ENCODE measurements at places on chromosomes 5 and 9.

DNA sequence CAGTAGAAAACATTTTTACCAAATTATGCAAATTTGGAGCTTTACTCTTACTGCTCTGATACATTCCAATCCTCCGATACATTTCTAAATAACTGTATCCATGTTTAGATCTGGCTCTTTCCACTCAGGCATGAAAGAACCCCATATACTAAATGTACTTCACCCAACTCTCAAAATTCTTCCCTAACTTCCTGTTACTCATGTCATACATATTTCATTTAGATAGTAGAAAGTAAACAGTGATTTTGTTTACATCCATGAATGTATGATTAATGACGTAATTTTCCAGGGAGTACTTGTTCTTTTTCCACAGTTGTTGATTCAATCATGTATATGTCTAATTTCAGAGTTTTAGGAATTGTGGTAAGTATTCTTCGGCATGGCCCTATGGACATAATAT lies 1426.5 kb upstream of the C9orf72 start:
- no peak for DNase-seq

- DNase-seq = no peak
These were observed 209.3 kb upstream of the PPP1R2B start for GRCh38 chr5:156640691-156641241.

DNA sequence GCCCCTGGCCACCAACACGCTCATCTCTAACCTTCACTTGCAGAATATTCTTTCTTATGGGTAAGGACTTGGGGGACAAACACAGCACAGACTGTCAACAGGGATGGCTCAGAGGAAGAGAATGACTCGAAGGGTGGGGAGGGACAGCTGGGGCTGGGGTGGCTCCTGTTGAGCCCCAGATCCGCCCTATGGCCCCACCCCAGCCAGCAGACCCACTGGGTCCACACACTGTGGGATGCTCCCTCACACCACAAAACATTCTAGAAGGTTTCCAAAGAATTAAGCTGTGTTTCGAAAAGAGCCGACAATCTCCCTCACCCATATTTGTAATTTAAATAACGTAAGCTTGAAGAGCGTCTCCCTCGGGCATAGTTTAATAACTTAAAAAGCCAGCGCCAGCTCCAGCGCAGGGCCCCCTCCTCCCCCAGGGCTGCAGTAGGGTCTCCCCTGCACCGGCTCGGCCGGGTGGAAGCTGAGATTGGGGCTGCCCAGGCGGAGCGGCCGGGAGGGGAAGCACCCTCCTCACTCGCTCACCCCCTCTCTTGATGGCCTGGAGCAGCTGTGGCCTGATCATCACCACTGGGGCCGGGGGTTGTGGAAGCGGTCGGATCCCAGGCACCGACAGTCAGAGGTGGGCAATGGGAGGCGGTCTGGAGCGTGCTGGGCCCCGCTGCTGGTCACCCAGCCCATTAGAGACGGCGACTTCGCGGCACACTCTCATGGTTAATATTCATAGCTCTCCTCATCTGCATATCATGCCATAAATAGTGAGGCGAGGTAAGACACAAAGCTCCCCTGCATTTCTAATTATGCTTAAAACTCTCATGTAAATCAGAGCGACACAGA lies 37.6 kb downstream of the NACC2 start:
- no peak for DNase-seq

GRCh38 chr5:35741126-35741716 lies 115.5 kb upstream of the IL7R start:
- DNase-seq = no peak

GRCh38 chr9:73807952-73808351 lies 656.3 kb downstream of the ANXA1 start:
- no peak for DNase-seq

GRCh38 chr5:136012041-136012804 lies 16.6 kb upstream of the TGFBI start:
- DNase-seq = no peak

DNA sequence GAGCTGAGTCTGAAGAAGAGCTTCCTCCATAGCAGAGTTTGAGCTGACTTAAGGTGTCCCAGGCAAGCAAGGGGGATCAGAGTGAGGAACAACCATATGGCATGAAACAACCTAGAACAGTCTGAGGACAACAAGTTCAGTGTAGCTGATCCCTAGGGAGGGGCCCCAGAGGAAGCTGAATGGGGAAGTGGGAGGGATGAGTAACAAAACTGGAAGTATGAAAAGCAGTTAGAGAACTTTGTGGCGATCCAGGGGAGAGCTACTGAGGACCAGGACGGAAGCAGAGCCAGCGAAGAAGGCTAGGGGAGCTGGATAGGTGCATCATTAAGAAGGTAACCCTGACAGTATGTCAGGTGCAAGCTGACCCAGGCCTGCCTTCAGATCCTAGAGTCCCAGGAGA lies 580.8 kb downstream of the BNC2 start:
- no peak for DNase-seq

DNA sequence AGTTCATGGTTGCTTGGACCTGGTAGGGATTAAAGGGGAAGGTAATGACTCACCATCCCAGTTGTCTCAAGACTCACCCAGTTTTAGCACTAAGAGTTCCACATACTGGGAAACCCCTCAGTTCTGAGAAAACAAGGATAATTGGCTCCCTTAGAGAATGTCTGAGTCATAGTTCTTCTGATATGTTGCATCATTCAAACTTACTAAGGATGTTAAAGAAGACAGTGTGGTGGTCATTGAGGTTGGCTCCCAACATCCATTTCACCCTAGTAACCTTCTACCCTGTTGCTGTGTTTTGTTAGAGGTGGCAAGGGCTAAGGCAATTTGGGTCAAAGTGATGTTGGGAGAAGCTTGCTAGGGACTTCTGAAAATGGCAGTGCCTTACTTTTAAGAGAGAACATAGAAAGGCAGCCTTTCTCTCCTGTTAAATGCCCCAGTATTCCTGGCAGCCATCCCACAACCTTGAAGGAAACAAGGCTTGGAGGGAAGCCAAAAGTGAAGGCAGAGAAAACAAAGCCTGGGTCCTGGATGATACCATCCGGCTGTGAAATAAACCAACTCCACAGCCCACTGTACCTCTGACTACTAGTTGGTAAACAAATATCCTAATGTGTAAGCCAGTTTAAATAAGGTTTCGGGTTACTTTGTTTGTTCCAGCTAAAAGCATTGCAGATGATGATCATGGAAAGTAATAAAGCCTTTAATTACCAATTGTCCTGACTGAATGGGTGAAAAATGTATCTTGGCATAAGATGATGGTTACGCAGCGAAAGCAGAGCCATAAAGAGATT lies 80.4 kb upstream of the ADAMTSL1 start:
- no peak for DNase-seq

GRCh38 chr5:2738700-2739359 lies 12.6 kb downstream of the IRX2 start:
- DNase-seq = no peak

DNA sequence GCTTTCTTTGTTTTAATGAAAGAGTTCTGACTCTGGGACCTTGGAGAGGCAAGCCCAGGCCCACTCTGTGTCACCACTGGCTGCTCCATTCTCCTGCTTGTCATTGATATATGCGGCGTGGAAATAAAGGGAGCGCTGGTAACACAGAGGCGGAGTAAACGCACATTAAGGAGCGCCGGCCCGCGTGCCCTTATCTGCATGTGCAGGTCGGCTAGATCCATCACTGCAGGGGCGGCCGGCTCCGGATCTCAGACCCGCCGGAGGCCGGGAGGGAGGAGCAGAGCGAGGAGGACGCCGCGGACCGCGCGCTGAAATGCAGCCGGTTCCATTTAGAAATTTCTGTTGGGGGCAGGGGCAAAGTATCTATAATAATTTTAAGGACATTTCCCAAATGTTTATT lies 70.8 kb downstream of the MRPL36 start:
- DNase-seq = no peak

DNA sequence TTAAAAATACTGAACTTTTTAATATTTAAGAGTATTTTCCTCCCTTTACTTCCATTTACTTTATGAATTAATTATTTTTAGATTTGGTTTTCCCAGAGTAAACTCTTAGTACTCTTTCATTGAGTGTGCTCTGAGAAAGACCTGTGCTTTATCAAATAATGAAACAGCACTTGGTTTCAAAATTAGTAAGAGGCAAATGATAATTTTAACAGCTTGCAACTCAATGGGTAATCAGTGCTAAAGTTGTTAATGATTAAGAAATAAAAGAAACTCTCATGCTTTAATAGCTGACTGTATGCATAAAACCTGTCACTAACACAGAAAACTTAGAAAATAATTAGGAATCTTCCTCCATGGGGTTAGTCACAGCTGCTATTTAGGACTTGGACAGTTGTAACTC lies 244.4 kb downstream of the RFX3 start:
- DNase-seq = no peak

DNA sequence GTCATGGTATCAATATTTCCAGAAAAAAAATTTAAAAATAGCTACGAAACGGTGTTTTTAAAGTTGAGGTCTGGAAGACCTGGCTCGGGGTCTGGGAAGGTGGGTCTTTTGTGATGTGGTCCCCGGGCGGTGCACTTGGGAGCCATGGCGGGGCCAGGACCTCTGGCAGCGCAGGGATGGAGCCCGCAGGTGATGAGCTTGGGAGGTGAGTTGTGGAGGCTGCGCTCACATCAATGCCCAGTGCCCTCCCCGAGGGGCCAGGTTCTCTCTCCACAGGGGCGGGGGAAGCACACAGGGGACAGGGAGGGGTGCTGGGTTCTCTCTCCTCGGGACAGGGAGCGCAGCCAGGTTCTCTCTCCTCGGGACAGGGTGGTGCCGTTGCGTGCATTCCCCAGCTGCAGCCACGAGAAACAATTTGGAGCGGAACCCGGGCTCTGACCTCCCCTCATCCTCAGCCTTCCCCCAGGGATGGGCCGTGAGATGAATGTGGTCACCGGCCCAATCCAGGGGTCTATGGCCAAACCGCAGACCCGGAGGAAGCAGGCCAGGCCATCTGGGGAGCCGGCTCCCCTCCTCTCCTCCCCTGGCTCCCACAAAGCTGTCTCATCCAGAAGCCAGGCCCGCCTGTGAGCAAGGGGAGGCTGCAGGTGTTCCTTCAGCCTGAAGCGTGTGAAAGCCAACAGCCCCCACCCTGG lies 25.8 kb downstream of the DBH start:
- DNase-seq = no peak

GRCh38 chr5:29367176-29367833 lies 1826.2 kb upstream of the CDH6 start:
- DNase-seq = no peak

DNA sequence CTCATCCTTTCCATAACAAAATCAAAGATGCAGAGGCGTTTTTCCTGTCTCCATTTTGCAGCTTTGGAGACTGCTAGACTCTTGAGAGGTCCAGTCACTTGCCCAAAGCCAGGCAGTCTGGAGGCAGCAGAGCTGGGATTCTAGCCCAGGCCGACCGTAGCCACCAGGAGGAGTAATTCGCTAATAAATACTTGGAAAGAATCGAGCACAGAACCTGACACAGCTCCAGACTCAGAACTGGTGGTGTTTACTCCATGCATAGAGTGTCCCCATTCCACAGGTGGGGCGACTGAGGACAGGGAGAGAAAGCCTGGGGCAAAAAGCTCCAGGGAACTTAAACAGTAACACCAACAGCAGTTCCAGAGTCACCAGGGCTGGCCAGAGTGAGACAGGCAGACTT lies 10.7 kb upstream of the CERCAM start:
- DNase-seq = no peak

GRCh38 chr9:111938427-111938800 lies 41.8 kb downstream of the UGCG start:
- no peak for DNase-seq

- DNase-seq = no peak
These were observed 85.9 kb downstream of the GNA14 start for GRCh38 chr9:77562019-77562748.
